ENCODE measurements at places on chromosomes 7 and 10.

DNA sequence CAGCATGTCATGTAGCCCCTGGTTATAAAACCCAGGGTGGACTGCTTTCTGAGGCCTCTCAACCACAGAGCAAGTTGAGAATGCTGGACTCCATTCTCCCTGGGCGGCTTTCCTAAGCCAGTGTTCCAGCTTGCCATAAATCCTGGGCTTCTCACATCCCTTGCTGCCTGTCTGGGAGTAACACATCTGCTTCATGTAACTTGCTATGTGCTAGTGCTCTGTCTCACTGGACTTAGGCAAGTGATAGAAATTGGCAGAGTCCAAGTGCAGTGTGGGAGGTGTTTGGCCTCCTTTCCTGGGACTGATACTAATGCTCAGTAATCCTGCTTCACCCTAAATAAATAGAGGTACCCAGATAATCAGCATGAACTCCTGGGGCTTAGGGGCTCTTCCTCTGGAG lies 277.1 kb upstream of the POM121L12 start:
- DNase-seq = no peak

- DNase-seq = no peak
Observed at GRCh38 chr10:34346516-34347100, 468.5 kb downstream of the PARD3 start.

GRCh38 chr7:94047956-94048355 lies 43.8 kb upstream of the BET1 start:
- no peak for DNase-seq

GRCh38 chr7:159160450-159160849 lies 15.8 kb upstream of the VIPR2 start:
- no peak for DNase-seq

DNA sequence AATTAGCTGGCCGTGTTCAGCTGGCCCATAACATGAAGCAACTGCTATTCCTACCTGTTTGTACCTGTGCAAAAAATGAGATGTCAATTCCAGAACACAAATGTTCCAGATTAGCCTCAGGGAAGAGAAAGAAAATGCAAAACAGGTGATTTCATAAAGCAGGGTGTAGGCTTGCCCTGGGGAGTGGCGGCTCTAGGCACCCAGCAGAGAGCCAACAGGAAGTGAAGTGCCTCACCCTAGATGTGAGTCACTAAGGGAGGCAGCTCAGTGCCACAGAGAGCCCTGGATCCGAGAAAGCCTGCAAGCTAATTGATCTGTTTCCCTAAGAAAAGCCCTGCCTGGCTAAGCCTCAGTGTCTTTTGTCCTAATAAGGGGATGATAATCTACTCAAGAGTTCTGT lies 240.0 kb downstream of the ARHGAP21 start:
- DNase-seq = no peak

GRCh38 chr7:138352570-138353461 lies 107.2 kb upstream of the TRIM24 start:
- DNase-seq = no peak

GRCh38 chr7:30613366-30614325 lies 19.0 kb downstream of the GARS1 start:
- DNase-seq = no peak

GRCh38 chr7:21358648-21359047 lies 69.2 kb upstream of the SP4 start:
- no peak for DNase-seq

DNA sequence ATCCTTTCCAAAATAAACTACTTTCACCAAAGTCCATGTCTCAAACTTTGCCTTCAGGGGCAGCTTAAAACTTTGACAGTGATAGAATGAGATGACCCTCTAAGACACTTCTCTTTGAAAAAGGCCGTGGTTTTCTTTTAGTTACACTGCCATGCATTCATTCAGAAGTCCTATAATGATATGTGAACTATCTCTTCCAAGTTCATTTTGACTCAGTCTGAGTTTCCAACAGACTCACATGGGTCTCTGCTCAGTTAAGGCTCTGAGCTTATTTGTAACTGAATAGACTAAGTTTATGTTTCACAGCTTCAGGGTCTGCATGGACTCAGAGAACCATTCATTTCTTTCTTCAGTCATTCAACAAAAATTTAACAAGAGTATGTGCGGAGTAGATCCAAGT lies 208.9 kb upstream of the PRSS1 start:
- DNase-seq = no peak

DNA sequence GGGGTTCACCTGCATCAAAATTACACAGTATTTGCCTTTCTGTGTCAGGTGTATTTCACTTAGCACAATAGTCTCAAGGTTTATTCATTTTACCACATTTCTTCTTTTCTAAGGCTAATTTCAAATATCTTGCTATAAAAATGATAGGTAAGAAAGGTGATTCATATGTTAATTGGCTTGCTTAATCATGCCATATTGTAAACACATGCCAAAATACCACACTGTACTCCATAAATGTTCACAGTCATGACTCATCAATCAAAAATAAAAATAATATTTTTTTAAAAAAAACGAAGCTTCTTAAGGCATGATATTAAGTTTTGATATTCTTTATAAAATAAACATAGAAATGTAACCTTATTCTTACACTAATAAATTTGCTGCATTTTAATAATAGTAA lies 947.1 kb downstream of the GRM8 start:
- no peak for DNase-seq

DNA sequence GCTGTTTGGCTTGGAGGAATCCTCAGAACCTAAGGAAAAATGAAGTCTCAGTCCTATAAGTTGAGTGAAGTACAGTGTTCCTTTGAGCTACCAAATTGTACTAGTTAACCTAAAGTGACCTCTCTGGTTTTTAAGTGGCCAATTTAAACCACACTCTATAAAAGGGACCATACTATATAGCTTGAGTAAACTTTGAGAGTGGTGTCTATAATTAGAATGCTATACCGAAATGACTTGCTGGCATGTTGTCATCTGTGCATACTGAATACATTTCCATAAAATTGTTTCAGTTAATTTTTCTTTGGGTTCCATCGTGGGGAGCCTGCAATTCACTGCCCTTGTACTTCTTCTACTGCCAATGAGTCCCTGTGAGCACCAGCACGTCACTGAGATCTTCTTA lies 151.1 kb downstream of the DKK1 start:
- DNase-seq = no peak

DNA sequence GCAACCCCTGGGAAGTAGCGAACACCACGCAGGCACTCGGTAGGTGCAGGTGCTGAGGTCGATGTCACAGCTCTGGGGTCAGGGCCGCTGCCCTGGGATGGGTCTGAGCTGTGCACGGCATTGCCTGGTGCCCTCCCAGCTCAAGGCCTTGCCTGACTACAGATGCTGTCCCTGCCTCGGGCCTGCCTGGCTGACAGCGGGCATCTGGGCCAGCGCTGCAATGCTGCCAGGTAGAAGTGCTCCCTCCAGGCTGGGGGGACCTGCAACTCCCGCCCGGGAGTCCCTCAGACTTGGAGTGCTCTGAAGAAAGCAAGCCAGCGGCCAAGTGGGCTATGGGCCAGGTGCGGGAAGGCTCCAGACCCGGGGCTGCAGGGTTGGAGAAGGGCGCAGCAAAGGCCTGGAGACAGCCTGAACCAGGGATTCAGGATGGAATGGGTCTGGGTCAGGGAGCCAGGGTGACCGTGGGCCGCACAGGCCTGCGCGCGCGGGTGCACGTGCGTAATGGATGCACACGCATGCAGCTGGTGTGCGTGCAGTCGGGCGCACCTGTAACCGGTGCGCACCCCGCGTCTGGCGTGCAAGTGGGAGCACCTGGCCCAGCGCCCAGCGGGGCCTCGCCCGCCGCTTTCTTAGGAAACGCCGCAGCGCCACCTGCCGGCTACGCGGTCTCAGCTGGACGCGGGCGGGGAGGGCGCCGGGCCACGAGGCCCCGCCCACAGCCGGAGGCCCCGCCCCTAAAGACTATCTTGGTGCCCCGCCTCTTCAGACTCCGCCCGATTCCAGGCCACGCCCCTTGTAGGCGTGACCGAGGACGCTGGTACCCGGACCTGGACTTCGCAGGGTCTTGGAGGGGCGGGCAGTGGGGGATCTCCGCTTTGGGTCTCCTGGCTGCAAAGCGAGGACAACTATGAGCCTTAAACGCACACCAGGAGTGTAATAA lies 46.7 kb downstream of the MICALL2 start:
- peak; percentile 72 for DNase-seq

GRCh38 chr7:18834577-18834976 lies 282.9 kb downstream of the TWIST1 start:
- DNase-seq = no peak

- DNase-seq = no peak
Observed at GRCh38 chr10:5573968-5574641, 49.3 kb downstream of the CALML3 start.

DNA sequence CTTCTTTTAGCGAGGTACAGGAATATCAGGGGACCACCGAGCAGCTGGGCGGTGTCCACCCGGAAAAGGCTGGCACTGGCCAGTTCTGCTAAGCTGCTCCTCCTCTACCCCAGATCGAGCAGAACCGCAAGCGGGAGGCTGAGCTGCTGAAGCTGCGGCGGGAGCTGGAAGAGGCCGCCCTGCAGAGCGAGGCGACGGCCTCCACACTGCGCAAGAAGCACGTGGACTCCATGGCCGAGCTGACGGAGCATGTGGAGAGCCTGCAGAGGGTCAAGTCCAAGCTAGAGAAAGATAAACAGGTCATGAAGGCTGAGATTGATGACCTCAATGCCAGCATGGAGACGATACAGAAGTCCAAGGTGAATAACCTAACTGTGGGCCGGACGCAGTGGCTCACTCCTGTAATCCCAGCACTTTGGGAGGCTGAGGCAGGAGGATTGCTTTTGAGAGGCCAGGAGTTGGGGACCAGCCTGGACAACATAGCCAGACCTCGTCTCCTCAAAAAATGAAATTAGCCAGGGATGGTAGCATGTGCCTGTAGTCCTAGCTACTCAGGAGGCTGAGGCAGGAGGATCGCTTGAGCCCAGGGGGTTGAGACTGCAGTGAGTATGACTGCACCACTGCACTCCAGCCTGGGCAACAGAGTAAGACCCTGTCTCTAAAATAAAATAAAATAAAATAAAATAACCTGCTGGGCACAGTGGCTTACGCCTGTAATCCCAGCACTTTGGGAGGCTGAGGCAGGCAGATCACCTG lies 15.3 kb downstream of the MYH16 start:
- no peak for DNase-seq

DNA sequence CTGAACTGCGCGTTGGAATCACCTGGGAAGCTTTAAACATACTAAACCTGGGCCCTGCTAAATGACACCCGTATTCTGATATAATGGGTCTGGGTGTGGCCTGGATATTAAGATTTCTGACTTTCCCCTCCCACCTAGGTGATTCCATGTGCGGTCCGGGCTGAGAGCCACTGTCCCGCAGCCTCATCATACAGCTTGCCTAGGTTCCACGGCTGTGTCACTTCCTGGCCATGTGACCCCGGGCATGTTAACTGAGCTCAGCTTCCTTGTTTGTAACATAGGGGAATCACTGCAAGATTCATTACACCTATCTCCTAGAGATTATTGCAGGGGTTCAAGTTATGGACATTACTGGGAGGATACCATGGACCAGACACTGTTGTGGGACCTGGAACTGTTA lies 472.7 kb upstream of the GALNT17 start:
- no peak for DNase-seq

DNA sequence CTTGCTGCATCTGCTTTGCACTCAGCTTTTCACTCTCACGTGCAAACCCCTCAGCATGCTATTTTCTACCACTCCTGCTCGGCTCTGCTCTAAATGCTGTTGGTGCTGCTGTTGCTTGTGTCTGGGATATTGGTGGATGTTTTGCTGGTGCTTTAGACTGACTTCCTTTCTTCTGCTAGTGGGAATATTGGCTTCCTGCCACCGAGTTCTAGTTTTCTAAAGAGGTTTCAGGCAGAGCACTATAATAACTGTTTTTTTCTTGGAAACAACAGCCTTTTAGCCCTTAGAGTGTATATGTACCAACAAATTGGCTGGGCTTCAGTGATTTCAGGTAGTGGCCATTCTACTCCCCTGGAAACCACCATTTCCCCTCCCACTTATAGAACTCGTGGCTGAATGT lies 27.8 kb downstream of the TMEM236 start:
- DNase-seq = no peak

- DNase-seq = no peak
Observed at GRCh38 chr10:17236468-17237148, 8.6 kb downstream of the VIM start.

- no peak for DNase-seq
Observed at GRCh38 chr7:81482600-81483186, 287.2 kb downstream of the HGF start.

DNA sequence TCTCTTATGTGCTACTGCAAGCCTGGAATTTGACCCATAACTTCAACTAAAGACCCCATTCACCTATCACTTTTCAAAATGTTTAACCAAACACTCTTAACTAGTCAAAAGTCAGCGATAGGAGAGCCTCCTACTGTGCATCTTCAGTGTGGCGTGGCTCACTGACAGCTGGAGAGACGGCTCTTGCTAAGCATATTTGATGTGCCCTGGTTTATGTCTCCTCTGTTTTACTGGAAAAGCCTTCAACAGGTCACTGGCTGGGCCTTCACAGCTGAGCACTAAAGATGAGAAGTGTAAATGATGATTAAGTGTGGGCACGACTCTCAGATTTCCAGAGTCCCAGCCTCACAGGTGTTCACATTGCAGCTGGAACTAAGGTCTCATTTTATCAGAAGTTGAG lies 472.1 kb downstream of the SEMA3D start:
- no peak for DNase-seq

GRCh38 chr7:26369593-26369992 lies 77.9 kb downstream of the SNX10 start:
- DNase-seq = no peak

GRCh38 chr7:112990624-112991023 lies 96.0 kb downstream of the GPR85 start:
- no peak for DNase-seq

- DNase-seq = no peak
Observed at GRCh38 chr10:86703176-86703575, 34.9 kb downstream of the LDB3 start.

- no peak for DNase-seq
Observed at GRCh38 chr7:151157645-151158329, 9.7 kb downstream of the GBX1 start.

GRCh38 chr7:55594414-55594813 lies 22.1 kb upstream of the VOPP1 start:
- no peak for DNase-seq

DNA sequence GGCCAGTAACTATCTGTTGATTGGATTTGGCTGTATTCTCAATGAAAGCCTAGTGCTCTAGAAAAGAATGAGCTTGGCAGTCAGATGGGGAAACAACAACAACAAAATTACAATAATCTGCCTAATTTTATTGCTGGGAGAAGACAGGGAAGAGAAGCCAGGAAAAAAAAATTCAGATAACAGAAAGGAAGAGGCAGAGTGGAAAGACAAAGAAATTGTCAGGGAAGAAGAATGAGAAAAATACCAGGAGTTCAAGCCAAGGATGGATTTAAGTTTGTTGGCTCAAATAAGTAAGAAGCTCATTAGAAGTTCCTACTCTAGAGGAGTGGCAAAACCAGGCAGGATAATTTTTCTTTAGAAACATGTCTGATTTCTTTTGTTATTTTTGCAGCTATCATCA lies 45.9 kb upstream of the PRKG1 start:
- no peak for DNase-seq

DNA sequence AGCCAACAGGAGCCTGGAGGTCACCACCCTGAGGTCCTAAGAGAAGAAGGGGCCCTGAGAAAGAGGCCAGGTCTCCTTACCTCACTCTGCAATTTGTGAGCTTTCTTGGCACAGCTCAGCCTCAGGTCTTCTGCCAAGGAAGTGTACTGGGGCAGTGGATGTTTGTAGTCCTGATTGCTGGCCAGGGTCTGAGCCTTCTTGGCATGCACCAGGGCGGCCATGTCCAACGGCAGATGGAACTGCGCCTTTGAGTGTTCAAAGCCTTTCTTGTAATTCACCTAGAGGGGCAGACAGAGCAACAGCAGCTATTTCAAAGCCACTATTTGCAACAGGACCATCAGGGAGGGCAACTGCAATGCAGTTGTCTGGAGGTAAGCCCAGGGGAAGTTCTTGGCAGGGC lies 51.7 kb downstream of the NRAP start:
- DNase-seq = no peak
